ENCODE measurements at places on chromosomes 11 and 22.

DNA sequence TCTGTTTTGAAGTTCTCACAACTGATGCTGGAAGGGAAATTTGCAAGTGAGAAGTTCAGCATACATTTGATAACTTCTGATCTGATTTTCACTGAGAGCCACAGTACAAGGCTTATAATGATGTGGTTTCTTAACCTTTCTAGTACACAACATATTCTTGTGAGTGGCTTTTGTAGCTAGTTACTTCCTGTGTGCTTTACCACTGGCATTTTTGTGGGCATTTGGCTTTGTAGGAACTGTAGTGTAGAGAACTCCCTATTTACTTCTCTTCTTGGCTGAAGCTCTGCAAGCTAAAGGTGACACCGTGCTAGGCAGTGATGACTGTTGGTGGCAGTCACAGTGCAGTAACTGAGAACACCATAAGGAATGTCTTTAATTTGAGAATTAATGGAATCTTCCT, 14.9 kb downstream of the USP47 start:
- DNase-seq = no peak

GRCh38 chr22:45997777-45998637, 21.0 kb upstream of the WNT7B start:
- no peak for DNase-seq

DNA sequence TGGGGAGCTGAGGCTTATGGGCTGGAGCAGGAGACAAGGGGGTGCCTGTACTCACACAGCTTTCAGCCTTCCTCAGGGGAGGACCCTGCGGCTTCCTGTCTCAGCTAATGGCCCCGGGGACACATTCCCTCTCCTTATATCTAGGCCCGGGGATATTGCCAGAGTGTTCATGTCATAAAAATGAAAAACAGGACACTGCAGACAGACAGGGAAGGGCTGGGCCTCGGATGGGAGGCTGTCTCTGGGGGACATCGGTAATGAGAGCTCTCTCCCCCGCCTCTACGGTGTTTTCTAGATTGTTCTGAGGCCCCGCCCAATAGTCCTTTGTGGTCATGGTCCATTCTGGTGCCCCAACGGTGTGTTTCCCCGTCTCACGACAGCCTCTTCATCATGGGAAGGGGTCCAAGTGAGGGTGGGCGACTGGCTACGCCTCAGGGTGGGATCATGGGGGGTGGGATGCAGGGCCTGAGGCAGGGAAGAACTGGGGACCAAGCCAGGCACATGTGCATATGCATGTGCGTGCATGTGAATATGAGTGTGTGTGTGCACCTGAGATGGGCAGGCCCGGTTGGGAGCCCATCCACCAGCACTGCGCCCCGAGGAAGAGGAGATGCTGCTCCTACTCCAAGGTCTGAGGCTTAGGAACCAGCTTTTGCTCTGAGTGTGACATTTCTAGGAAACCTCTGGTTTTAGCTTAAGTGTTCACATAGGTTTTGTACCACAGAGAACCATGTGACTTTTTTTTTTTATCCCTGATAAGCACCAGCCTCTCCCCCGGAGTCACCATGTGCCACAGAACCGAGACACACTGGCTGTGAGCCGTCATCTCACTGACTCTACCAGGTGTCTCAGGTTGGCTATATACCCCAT, 5.3 kb downstream of the ARVCF start:
- DNase-seq = no peak

- no peak for DNase-seq
Observed at GRCh38 chr11:62131170-62131464, 7.3 kb downstream of the INCENP start.

- no peak for DNase-seq
Observed at GRCh38 chr11:64165842-64166635, at the start of gene MACROD1. MACROD1 (minus strand) TSS chr11:64166113; CDS start chr11:64165994, 119 bp downstream.

- no peak for DNase-seq
Observed at GRCh38 chr11:105265845-105266244, 126.3 kb upstream of the CARD18 start.

GRCh38 chr22:39942439-39943230, 17.6 kb upstream of the TMA7B start:
- no peak for DNase-seq

GRCh38 chr11:110217936-110218335, 78.5 kb downstream of the RDX start:
- no peak for DNase-seq

DNA sequence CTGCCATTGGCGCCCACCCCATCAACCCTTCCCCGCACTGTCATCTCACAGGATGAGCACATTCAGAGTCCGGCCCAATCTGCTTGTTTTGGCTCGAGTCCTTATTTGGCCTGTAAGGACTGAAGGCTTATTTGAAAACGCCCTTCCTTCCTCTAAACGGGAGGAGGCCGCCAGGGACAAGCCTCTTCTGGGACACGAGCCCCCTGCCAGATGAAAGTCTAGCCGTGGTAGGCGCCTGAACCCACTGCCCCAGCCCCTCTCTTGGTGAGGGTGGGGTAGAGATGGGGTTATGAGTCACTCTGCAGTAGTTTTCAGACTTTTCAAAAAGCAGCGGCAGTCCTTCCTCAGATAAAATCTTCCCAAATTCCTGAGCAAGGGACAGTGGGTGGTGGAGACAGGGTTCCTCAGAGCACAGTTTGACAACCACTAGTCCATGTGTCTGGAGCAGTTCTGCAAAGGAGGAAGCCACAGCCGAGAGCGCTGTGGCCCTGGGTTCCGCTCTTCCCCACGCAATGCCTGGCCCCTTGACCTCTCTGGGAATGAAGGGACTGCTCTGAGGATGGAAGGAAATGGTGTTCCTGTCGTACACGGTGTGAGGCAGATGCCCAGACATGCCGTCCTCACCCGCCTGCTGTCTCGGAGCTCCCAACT, 57.0 kb downstream of the MYH9 start:
- no peak for DNase-seq

- DNase-seq = no peak
Observed at GRCh38 chr11:26043665-26044064, 288.3 kb upstream of the ANO3 start.

DNA sequence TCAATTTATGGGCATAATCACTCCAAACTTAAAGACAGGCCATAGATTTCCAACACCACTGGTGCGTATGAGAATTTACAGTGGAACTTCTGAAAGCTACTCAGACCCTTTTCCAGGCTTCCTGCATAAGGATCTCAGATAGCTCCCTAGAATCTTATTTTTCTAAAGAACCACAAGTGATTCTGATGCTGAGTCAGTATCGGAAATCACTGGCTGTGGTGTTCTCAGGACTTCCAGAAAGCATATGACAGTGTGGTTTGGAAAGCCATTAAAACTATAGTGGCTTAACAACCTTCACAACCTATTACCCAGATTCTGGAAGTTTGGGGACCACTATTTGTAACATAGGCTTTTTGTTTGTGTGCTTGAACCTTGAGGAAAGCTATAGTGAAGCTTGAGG, 756.0 kb downstream of the DLG2 start:
- DNase-seq = no peak

DNA sequence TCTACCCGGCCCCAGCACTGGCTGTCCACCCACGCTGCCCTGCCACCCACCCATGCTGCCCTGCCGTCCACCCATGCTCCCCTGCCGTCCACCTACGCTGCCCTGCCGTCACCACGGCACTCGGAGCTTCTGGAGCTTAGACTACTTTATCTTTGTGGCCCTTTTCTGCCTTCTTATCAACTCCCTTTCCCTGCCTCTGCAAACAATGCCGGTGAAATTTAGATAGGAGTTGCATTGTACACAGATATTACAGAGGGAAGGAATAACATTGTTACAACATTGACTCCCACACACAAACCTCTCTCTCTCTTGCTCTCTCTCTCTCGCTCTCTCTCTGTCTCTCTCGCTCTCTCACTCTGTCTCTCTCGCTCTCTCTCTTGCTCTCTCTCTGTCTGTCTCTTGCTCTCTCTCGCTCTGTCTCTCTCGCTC, 33.7 kb upstream of the BRSK2 start:
- no peak for DNase-seq

- no peak for DNase-seq
Observed at GRCh38 chr22:37169406-37169805, 18.6 kb downstream of the C1QTNF6 start.

GRCh38 chr22:49497266-49497665, 330.4 kb downstream of the BRD1 start:
- DNase-seq = no peak

GRCh38 chr11:119345685-119346084, 820 bp downstream of the MFRP start:
- no peak for DNase-seq

DNA sequence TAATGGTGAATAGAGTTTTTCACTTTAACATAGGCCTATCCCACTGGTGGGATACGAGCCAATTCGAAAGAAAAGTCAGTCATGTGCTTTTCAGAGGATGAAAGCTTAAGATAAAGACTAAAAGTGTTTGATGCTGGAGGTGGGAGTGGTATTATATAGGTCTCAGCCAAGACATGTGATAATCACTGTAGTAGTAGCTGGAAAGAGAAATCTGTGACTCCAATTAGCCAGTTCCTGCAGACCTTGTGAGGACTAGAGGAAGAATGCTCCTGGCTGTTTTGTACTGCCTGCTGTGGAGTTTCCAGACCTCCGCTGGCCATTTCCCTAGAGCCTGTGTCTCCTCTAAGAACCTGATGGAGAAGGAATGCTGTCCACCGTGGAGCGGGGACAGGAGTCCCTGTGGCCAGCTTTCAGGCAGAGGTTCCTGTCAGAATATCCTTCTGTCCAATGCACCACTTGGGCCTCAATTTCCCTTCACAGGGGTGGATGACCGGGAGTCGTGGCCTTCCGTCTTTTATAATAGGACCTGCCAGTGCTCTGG, at the start of gene TYR:
Gene TYR, plus strand, starts transcription at position 185 of the 541 bp plus-strand sequence. Its CDS starts 79 bp downstream, at position 264.
- no peak for DNase-seq

- DNase-seq = no peak
Observed at GRCh38 chr11:124050748-124051147, 9.6 kb upstream of the OR10G7 start.

- DNase-seq = no peak
Observed at GRCh38 chr11:67634366-67635230, 4.9 kb upstream of the NUDT8 start.

DNA sequence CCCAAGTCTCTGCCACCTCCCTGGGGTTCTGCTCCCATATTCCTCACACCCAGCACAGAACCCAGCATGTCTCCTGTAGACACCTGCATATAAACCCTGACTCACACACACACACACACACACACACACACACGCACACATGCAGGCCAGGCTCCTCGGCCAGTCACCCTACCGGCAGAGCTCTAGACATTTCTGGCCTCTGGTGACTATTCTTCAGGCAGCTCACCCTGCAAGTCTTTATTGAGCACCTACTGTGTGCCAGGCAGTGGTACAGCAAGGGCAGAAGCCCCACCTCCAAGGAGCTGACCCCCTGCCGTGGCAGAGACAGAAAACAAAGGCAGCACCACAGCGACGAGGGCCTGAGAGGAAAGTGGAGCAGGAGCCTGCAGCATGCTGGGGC, 50.3 kb downstream of the CDKN1C start:
- DNase-seq = no peak

- DNase-seq = no peak
Observed at GRCh38 chr22:42626951-42627625, 12.4 kb upstream of the POLDIP3 start.

GRCh38 chr22:24066865-24067264, 55.8 kb downstream of the CABIN1 start:
- DNase-seq = no peak

- DNase-seq = no peak
Observed at GRCh38 chr11:78349114-78349513, 68.5 kb downstream of the GAB2 start.

GRCh38 chr22:28183078-28183860, 264.2 kb upstream of the PITPNB start:
- no peak for DNase-seq

- no peak for DNase-seq
Observed at GRCh38 chr11:124976531-124976930, 22.5 kb downstream of the CCDC15 start.

DNA sequence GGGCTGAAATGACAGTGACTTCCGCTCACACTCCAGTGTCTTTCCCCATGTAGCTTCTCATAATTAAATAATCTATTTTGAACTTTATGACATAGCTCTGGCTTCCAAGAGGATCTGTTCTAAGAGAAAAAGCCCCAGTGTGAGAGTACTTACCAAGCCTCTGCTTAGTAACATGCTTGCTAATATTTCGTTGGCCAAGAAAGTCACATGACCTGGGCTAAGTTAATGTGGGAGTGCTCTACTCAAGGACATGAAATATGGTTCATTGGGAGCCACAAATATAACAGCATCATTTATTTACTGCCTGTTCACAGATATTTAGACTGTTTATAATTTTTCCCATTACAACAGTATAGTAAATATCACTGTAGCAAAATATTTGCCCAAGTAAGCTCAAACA, 42.5 kb downstream of the CCDC73 start:
- DNase-seq = no peak

DNA sequence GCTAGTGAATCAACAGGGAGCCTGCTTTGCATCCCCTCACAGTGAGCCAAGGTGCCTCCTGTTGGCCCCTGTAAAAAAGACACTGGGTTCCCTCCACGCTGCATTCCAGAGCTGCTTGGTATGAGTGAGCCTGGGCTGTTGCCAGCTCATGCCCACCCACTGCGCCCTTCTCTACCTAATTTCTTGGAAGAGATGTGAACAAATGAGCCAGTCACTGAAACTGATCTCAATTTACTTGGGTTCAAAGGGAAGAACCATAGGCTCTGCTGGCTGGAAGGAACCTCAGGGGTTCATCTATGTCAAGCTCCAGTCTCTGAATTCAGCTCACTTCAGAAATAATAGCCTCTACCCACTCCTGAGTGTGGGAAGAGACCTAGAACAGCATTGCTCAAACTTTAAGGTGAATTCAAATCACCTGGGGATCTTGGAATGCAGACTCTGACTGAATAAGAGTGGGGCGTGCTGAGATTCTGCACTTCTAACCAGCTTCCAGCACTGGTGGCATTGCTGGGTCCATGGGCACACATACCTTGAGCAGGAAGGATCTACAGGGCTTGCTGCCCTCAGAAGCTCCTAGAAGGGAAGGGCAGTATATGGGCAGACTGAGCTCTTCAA, 5.4 kb upstream of the TMPRSS4 start:
- no peak for DNase-seq

GRCh38 chr11:1011320-1011698, 25.2 kb downstream of the MUC6 start:
- DNase-seq = no peak

DNA sequence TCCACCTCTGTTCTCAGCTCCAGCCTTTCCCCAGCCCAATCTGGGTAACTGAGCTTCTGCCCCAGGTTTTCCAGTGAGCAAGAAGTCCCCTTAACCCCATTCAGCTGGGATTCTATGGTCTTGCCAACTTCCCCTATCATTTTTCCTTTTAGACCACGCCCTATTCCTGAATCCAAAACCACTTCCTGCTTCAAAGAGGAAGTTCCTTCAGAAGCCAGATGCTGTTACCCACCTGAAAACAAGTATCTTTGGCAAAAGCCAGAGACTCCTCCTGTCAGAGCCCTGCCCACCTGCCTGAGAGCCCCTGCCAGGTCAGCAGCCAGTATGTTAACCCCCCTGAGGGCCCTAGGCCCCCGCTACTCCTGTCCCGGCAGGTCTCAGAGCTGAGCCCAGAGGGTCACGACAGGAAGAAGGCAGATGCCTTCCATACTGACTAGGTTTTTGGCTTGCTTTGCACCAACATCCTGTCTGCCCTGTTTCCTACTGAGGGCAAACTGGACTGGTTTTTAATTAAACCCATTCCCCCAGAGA, 20.3 kb upstream of the MICAL2 start:
- no peak for DNase-seq

- no peak for DNase-seq
Observed at GRCh38 chr11:101470881-101471520, 112.8 kb downstream of the TRPC6 start.

- no peak for DNase-seq
Observed at GRCh38 chr22:21666786-21667185, 974 bp downstream of the PPIL2 start.

Data from esophagus squamous epithelium (tissue), 5 donors.